ENCODE measurements at places on chromosomes 5 and 9.

GRCh38 chr9:114433720-114434255 lies 46.0 kb upstream of the AKNA start:
- DNase-seq = no peak

DNA sequence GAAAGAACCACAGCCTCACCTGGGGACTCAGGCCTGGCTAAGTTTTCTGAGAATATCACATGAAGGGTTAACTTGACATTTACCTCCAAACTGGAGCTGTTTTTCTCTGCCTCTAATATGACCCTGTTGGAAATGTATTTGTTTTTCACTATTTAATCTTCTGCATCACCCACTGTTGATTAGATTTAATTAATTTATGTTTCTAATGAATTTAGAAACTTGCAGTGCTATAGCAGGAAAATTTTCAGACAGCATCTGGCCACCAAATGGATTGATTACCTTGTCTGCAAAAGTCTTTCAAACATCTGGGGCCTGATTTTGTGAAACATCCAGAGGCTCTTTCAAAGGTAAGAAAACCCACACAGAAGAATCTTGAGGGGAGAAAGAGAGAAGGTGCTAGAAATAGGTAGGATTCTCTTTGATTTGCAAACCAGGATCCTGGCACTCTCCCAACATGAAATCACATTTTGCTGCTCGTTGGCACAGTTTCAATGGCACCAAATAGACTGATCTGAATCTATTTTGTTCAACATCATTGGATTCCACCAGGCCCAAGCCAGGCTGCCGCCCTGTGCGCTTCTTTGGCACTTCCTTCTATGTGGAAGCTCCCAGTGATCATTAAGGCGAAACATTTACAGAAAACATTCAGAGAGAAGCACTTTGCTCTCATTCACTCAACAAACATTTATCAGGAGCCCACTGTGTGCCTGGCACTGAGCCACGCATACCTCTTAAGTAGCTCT lies 157.3 kb downstream of the PPP2R2B start:
- no peak for DNase-seq

GRCh38 chr9:137592767-137593166 lies 2.5 kb upstream of the ZMYND19 start:
- no peak for DNase-seq

DNA sequence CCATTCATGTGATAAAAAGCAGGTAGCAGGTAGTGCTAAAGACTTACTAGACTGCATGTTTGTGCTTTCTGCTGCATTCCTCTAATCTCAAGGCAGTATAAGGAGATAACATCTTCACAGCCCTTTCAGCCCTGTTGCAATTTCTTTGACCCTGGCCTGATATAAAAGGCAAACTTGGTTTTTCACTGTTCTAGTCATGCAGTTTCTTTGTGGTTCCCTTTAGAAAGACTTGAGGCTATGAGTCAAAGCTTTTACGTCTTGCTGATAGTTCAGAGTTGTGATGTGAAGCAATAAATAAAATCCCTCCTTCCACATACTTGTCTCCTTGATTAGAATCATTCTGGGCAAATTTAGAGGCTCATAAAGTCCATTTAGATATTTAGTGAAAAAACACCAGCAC lies 88.6 kb upstream of the CDKN2B start:
- DNase-seq = no peak

DNA sequence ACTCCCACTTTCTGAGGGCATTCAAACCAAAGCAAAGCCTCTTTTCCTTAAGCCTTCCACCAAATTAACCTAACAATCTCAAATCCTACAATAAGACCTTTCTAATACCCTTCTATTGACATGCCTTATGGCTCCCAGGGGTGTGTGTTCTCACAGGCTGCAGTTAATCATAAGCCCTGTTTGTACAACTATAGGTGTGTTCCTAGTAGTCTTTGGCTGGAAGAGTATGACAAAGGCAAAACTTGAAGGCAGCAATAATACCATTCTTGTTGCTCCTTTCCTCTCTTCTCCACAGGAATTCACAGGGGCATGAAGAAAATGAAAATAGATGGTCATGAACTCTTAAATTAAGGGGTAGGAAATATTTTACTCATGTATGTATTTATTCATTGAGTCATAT lies 10.9 kb upstream of the FBXO38 start:
- no peak for DNase-seq
